ENCODE measurements at places on chromosomes 2 and 18.

- DNase-seq: no peak
Observed at GRCh38 chr2:182716650-182716979, 558 bp downstream of the DNAJC10 start.

DNA sequence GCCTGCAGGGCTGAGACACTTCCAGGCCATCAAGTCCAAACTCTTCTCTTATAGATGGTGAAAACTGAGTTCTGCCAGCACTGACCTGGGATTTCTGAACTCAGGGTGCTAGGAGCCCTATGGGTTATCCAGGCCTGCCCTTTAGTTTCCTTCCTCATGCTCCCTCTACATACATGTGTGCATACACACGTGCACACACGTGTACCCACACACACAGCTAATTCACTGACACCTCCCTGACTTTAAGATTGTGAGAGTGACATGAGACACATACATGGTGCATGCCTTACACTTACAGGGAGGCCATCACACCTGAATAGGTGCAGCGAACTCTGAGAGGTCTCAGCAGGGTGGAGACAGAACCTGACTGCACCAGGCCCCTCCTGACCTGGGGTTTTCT lies 267.4 kb downstream of the CYP26B1 start:
- no peak for DNase-seq

DNA sequence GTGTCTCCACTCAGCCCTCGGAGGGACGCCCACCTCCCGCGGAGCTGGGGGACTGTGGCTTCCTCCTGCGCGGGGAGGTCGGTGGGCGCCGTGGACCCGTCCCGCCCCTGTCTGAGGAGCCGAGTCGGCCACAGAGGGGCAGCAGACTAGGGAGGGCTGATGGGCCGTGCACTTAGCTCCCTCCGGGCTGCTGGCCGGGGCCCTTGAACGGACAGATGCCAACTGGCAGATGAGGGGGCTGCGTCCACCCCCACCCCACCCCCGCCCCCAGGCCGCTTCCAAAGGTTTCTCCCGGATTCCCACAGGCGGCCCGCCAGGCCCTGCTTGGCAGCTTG lies 10.4 kb upstream of the UBE2F start:
- DNase-seq: no peak

GRCh38 chr2:238149841-238150572 lies 8.8 kb upstream of the ERFE start:
- no peak for DNase-seq

DNA sequence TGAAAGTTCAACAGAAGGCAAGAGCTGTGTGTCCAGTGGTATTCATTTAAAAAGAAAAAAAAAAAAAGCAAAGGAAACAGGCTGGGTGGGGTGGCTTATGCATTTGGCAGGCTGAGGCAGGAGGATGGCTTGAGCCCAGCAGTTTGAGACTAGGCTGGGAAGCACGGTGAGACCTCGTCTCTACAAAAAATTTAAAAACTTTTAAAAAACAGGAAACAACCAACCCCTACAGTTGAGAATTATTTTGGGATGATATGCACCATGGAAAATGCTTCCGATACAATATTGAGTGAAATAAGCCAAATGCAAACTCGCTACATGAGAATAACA lies 31.2 kb downstream of the PTPN18 start:
- no peak for DNase-seq
